ENCODE measurements at places on chromosomes 3 and 15.
A peak's percentile ranks its signal among the peaks of the same experiment; 100 is the strongest.

GRCh38 chr3:195356151-195357086, 85.5 kb upstream of the XXYLT1 start:
- DNase-seq = no peak

GRCh38 chr3:49024449-49024848, 2.5 kb downstream of the NDUFAF3 start:
- DNase-seq = no peak

- no peak for DNase-seq
Observed at GRCh38 chr3:44058868-44059203, 182.8 kb upstream of the TOPAZ1 start.

GRCh38 chr3:43290956-43291355, 4.6 kb downstream of the SNRK start:
- DNase-seq = no peak

DNA sequence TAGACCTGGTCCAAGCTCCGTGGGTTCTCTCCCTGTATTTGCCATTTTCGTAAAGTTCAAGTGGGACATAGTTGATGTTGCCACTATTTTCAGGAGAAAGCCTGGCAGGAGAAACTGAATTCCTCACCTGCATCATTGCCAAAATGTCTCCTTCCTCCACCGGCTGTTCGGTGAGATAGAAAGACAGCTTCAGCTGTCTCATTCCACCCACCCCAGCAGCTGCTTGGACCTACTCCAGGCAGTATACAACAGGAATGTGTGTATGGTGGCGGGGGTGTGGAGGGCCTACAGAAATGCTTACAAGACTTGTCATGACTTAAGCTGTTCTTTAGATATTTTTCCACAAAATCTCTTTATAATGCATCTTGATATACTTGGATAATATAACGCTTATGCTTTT, 132.7 kb upstream of the RAP2B start:
- DNase-seq = no peak

GRCh38 chr3:138157743-138158142, 17.0 kb downstream of the DBR1 start:
- DNase-seq = no peak

GRCh38 chr3:56899851-56900250, 98.1 kb upstream of the ARHGEF3 start:
- no peak for DNase-seq

- DNase-seq = no peak
Observed at GRCh38 chr3:22308871-22309270, 557.9 kb upstream of the ZNF385D start.

DNA sequence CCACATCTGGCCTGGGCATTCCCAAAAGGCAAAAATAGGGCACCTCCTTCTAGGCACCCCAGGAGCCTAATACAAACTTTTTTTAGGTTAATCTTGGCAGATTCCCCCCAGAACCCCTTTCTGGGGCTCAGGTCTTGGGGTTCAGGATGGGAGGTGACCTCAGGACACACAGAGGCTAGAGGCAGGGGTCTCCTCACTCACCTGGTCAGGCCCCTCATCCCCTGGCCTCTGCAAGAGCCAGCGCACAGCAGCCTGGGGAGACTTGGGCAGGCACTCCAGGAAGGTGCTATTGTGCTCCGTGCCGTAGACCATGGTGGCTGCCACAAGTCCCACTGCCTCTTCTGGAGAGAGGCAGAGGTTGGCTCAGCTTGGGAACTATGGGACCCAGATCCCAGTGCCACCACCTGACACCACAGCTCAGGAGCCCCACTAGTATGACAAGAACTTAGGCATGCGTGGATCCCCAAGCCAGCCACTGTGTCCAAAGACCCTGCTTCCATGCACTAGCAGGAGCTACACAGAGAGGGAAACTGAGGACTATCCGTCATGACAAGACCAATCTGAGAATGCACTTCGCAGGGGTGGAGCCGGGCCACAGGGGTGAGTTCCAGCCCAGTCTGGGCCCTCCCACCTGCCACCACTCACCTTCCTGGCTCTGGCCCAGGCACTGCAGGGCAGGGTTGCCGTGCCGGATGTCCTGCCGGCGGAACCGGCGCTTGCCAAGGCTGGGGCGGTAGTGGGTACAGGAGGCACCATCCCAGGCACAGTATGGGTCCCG, 7.4 kb downstream of the SEMA3G start:
- no peak for DNase-seq

- no peak for DNase-seq
Observed at GRCh38 chr3:117435506-117435905, 725.9 kb downstream of the TUSC7 start.

GRCh38 chr3:101803939-101804338, 24.9 kb downstream of the NXPE3 start:
- DNase-seq = no peak

DNA sequence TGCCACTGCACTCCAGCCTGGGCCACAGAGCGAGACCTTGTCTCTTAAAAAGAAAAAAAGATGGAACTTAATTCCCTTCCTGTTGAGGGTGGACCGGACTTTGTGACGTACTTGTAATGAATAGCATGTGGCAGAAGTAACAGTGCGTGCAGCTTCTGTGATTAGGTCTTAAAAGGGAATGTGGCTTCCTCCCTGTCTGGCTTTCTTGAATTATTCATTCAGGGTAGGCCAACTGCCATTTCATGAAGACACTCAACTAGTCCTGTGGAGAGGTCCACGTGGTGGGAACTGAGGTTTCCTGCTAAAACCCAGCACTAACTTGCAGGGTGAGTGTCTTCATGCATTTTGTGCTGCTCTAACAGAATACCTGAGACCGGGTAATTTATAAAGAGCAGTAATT, 98.9 kb upstream of the PIAS1 start:
- no peak for DNase-seq

DNA sequence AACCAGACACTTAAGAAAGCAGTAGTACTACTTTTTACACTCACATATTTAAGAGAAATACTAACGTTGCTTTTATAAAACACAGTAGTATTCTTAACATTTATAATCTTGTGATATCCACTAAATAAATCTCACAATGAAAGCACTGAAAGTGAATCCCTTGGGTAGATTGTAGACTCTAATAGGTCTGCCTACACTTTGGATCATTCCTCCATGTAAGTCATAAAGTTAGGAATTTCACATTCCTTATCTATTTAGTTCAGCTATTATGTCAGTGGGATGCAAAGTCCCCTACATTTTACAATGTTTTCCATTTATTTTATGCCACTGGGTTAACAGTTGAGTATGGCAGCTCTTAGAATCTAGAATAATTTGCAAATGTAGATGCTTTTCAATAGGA, 330.7 kb downstream of the LSAMP start:
- no peak for DNase-seq

DNA sequence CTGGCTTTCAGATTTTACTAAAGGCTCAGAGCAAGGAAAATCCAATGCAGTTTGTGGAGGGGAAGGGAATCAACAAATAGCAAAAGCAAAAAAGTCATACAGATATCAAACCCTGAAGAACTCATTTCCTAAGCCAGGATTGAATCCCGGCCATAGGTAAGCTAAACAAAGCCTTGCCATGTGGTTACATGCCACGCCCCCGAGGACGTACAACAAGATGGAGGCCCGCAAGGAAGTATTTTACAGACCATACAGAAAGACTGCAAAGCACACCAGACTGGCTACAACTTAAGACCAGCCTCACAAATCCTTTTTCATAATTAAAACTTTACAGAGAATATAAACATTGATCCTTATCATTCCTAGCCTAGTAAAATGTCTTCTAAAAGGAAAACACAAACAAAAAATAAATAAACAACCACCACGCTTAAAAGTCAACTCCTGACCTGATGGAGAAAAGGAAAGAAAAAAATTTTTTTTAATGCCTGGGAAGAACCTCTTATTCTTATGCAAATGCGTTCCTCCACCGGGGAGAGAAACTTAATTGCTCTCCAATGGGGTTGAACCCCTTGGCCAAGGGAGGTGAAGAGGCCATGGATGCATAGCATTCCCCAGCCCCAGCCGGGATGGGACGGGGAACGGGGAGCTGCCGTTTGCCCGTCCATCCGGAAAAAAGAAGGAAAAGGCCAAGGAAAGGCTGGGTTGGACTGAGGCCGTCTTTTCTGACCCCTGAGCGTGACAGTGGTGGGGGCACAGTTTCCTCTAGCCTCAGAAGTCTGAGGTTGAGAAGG, 39.3 kb downstream of the IL1RAP start:
- no peak for DNase-seq

- DNase-seq = peak; percentile 54
Observed at GRCh38 chr3:104437131-104437750, 929.5 kb upstream of the ALCAM start.

- no peak for DNase-seq
Observed at GRCh38 chr3:66407611-66408218, 93.1 kb downstream of the LRIG1 start.

- no peak for DNase-seq
Observed at GRCh38 chr3:42080453-42080872, 10.7 kb upstream of the TRAK1 start.

- DNase-seq = no peak
Observed at GRCh38 chr3:90221900-90222299, 1114.5 kb downstream of the EPHA3 start.

DNA sequence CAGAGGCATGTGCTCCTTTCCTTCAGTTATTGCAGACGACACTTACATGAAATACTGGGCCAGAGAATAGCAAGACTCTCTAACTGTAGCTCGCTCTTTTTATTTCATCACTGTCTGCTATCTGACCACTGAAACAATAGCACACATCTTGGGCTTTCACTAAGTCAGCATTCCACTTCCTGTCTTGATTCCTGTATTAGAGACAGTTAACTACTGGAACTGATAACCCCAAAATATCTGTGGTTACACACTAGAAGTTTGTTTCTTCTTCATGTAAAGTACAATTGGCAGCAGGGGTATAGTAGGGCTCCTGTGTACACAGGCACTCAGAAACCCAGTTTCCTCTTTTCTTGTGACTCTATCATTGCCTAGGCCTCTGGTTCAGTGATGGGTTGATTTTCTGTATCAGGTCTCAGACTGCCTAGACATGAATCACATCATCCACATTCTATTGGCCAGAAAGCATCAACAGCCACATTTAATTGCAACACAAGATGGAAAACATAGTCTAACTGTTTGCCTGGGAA, 230.2 kb upstream of the CD96 start:
- DNase-seq = peak; percentile 28

DNA sequence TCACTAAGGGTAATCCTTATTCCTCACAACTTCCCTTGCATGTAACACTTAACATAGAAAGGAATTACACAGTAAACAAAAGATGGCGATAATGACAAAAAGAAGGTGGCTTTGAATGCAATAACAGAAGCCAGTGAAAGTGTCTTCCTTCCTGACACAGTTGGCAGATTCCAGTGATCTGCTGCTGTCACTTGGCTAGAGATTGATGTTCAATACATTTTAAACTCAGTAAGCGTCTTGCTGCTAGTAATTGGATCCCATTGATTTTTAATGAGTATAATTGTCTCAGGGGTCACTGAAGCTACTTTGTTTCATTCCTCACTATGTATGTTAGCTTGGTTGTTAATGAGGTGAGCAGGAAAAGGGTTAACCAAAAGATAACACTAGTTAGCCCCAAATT, 692.7 kb downstream of the NTRK3 start:
- no peak for DNase-seq

- DNase-seq = no peak
Observed at GRCh38 chr15:74304431-74304830, 63.0 kb downstream of the CYP11A1 start.

Measured in AG09309 (cell line).